ENCODE measurements at places on chromosomes 4 and X. TPM values are rescaled to one million over a fixed set of nuclear protein-coding genes. Genes with fewer than 3 reads are reported as not detected.

DCTD gene
- total RNA-seq, result 116 TPM

VEGFC gene
- 5.0 TPM for total RNA-seq

OPRPN gene
- total RNA-seq, result not detected

H2BW2 gene
- not detected for total RNA-seq

ADH6 gene
- total RNA-seq, result not detected

TRAM1L1 gene
- total RNA-seq, result 4.1 TPM

CD99 gene
- 155 TPM for total RNA-seq

PPM1K gene
- total RNA-seq, result 11.0 TPM

CXCL6 gene
- 2.1 TPM for total RNA-seq

NLGN4X gene
- 1.5 TPM for total RNA-seq

EXOC1L gene
- not detected for total RNA-seq

RGS12 gene
- total RNA-seq, result 29.2 TPM

COL25A1 gene
- total RNA-seq, result 1.9 TPM

PABPC4L gene
- total RNA-seq, result 1.1 TPM

DGAT2L6 gene
- not detected for total RNA-seq

MGARP gene
- 0.08 TPM for total RNA-seq

CD38 gene
- total RNA-seq, result not detected

CSN1S1 gene
- not detected for total RNA-seq

NSUN7 gene
- 8.9 TPM for total RNA-seq

GAGE12E gene
- total RNA-seq, result not detected

SPANXC gene
- total RNA-seq, result not detected

MAGEA2 gene
- not detected for total RNA-seq

VCX2 gene
- not detected for total RNA-seq

ETDA gene
- not detected for total RNA-seq

SEPSECS gene
- total RNA-seq, result 4.7 TPM

BMP3 gene
- 0.33 TPM for total RNA-seq

TMPRSS11B gene
- total RNA-seq, result not detected

FAM149A gene
- 22.9 TPM for total RNA-seq

SSX1 gene
- not detected for total RNA-seq

TCEANC gene
- 4.1 TPM for total RNA-seq

FHDC1 gene
- 3.7 TPM for total RNA-seq

AMOT gene
- total RNA-seq, result 36.5 TPM

Measured in kidney epithelial cell (primary cell).